Stimulated activated CD8-positive, alpha-beta memory T cell treated with anti-CD3 and anti-CD28 coated beads, Interleukin-4, amount 100 ng/mL, for 1 hour (primary cell): ENCODE measurements at places on chromosomes 6 and 20.

GRCh38 chr6:168638468-168639271 is 197.7 kb downstream of the SMOC2 start:
- no peak for DNase-seq

DNA sequence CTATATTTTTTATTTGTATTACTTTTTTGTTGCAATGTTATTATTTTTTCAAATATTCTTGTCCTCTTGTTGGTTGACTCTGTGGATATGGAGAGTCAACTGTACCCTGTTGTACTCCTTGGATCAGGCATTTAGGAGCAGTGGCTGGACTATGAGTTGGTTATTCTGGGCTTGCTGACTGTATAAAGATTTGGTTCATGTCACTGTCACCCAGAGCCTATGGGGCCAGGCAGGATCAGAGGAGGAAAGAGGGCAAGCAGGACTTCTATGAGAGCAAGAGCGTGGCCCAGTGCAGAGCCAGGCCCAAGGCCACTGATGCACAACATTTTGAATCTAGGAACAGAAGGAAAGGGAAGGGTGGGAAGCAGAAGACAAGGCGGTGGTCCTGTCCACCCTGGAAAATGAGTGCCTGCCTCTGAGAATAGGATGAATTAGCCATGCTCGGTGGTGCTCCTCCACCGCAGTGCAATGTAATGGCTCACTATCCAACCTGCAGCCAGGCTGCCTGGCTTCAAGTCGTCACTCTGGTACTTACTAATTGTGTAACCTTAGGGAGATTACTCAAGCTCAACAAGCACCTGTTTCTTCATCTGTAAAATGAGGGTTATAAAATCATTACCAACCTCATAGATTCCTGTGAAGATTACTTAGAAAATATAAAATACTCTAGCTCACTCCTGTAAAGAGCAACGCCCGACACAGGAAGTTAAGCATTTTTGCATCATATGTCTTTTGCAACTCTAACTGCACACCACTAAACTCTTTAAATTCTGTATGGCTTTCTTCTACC is 192.1 kb downstream of the KCNQ5 start:
- DNase-seq = no peak

- DNase-seq = no peak
Observed at GRCh38 chr6:109039795-109040194, 54.9 kb downstream of the SESN1 start.

GRCh38 chr20:25057234-25058050 is 497 bp downstream of the ACSS1 start:
- DNase-seq = no peak

GRCh38 chr6:16922282-16922681 is 161.0 kb upstream of the ATXN1 start:
- DNase-seq = no peak

DNA sequence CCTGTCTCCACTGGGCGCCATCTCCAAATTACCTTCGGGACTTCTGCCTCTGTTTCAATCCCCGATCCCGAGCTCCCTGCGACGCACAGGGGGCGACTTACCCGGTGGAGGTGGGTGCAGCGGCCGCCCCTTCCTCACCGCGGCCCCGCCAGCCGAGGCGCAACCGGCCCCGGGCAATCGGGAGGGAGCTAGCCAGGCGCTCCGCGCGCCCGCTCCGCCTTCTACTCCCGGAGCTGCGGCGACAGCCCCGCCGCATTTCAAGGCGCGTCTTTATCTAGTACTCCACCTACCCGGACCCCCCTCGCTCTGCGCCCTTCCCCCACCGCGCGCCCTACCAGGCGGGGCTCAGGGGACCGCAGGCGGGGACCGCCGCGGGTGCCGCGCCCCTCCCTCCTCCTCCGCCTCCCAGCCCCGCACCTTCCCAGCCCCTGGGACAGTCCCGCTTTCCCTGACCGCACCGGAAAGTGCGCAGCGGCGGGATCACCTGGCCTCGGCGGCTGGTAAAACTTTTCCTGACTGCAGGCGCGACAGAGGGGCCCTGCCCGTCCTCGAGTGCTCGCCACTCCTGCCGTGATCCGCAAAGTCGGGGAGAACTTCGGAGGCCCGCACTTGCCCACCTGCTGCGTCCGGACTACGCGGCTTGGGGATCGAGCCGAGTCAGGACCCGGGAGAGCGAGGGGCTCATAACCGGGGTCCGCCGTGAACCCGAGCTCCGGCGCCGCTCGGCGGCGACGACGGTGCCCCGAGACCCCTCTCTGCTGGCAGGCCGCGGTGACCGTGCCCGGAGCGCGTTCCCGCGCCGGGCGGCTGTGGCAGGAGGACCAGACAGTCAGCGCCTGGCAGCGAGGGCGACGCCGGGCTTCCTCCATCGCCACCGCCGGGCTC is 8.0 kb upstream of the NKX2-2 start:
- DNase-seq = no peak

DNA sequence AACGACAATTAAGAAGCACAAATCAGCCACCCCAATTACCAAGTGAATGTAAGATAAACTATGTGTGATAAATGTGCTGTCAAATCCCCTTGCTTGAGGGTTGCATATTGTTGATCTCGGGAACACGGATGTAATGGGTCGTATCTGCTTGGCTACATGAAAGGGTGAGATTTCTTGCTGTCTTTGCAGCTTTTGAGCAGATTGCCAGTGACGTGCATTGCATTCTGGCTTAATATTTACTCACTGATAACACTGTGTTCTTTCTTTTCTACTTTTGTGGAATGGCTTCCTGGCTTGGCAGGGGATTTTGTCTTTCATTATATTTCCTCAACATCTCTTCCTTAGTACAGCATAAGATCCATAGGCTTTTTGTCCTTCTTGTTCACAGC is 10.5 kb upstream of the FAM210B start:
- no peak for DNase-seq

DNA sequence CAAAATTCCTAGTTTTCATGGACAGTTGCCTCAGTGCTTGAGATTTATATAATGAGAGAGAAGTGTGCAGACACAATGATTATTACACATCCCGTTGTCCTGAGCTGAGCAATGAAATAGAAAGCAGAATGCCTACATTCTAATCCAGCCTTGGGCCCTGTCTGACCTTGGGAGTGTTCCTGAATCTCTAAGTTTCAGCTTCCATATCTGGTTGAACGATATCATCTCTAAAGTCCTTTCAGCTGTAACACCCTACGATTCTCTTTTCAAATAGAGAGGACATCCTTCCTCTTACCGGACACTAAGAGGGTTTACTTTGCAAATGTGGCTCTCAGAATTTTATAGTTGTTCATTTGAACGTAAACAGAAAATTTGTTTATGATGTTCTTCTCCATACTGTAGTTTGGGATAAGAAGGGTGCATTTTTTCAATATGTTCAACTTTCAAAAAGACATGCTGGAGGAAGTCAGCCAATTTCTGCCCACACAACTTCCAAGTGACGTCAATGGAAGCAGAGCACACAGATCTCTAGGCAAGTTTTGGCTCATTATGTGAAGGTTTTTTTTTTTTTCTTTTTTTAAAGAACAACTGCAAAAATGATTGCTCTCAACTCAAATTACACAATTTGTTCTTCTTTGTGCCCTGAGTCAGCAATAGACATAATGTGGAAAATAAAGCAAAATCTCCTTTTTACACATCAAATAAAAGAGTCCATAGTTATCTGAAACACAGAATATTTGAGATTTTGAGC is 50.4 kb downstream of the PDE7B start:
- no peak for DNase-seq

GRCh38 chr20:53202777-53203176 is 230.6 kb downstream of the TSHZ2 start:
- DNase-seq = no peak

DNA sequence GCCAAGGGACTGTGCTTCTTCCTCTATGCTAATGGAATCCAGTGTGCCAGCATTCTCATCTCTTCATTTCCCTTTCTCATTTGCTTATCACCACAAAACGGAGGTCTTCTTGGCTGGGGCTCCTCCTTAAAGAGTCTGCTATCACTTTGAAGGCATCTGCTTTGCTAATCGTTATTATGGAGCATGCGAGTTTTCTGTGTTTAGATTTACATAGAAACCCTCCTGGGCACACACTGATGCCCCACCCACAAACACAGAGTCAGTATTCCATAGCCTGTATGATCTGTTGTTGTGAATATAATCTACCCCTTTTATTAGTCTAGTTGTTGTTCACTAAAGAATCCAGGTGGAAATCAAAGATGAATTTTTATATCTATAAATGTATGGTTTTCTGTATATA is 83.4 kb upstream of the XRN2 start:
- DNase-seq = no peak

- DNase-seq = no peak
Observed at GRCh38 chr6:35833536-35833935, 28.4 kb downstream of the LHFPL5 start.

GRCh38 chr6:156687789-156688619 is 89.2 kb upstream of the ARID1B start:
- DNase-seq = no peak

DNA sequence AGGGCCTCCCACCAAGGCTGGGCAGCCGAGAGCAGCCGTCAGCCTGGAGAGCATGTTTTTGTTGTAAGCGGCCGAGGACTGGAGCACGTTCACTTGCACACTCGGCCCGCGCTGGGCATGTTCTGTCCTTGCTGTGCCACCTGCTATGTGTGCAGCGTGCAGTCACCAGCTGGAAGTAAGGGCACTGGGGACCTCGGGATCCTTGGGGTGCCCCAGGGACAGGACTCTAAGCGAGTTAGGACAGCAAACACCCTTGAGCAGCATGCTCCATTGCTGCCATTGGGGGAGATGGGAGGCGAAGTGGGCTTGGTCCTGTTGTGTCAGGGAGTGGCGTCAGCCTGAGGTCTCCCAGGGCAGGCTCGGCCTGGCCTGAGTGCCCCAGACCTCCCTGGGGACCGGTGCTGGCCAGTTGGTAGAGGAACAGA is 18.6 kb downstream of the DYNLT1 start:
- DNase-seq = no peak

GRCh38 chr20:34042262-34042661 is 48.6 kb downstream of the RALY start:
- no peak for DNase-seq

- no peak for DNase-seq
Observed at GRCh38 chr6:5726976-5727718, 279.6 kb downstream of the NRN1 start.

GRCh38 chr6:118220429-118221128 is 313.5 kb downstream of the SLC35F1 start:
- no peak for DNase-seq

DNA sequence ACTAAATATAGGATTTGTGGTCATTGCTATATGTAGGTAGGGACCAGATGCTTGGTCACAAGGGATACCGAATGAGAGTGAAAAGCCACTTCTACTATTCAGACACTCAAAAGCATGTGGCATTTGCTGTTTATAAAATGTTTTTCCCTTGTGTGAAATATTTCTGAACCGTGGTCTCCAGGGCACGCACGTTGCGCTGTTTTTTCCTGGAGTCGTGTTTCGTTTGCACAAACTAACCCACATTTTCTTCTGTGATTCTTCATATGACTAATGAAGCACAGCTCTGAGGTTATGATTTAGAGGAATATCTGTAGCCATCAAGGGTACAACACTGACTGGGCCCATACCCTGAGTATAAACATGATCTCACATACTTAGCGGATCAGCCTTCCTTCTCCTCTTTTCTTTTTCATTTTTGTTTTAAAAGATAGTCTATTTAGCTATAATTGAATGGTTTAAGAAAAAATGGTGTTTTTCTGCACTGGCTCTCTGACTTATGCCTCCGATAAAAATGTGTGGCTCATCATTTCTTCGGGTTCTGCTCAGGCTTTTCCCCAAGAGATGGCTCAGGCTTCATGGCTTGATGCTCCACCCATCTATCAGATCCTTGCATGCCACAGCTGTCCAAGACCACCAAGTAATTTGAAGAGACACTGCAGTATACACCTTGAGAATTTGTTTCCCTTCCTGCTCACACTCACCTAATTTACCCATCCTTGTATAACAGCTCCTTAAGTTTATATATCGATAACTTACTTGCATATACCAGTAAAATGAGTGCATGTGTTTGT is 59.9 kb upstream of the HBS1L start:
- DNase-seq = no peak

GRCh38 chr6:84078335-84078734 is 44.8 kb downstream of the MRAP2 start:
- DNase-seq = no peak

GRCh38 chr20:1305712-1306111 is 23.2 kb downstream of the SDCBP2 start:
- DNase-seq = no peak

DNA sequence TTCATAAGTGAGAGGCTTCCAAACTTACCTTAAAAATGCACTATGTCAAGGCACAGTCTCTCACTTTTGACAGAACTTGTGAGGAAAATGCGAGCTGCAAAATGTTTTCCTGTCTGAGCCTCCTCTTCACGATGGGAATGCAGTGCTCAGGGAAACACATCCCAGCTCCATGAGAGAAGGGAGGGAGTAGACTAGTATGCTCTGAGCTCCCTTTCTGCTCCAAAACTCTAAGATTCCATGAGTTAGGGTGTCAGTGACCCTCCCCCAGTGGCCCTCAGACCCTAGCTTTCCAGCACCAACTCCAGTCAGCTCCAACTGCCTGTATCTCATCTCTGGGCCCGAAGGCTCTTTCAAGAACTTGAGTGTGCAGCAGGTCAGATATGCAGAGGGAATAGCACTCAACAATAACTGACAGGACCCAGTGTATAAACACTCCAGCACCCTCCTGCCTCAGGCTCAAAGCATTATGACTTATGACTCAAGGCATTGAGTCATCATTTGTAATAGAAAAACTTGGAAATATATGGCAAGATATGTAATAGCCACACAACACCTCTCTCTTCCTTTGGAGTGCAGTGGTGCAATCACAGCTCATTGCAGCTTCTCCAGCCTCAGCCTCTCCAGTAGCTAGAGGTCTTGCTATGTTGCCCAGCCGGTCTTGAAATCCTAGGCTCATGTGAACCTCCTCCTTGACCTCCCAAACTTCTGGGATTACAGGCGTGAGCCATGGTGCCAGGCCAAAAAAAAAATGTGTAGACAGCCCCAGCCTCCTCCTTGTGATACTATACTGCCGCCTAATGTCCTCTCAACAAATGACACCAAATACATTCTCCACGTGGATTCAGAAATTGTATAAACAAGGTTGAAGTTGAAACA is 16.7 kb upstream of the ENTPD6 start:
- no peak for DNase-seq

DNA sequence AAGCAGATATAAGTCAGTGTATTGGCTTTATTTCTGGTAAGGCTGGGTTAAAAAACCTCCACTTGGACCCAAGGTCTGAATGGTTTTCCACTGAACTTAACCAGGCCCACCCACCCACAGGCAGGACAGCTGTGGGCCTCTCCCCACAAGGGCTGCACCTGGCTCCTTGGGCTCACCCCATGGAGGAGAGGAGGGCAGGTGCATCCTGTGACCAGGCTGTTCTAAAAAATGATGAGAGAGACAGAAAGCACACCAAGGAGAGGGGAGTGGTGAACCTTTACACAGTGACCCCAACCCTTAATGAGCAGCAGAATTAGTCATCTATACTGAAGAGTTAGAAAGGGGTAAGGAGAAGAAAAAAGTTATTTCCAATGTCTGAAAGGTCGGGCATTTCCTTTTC is 34.5 kb upstream of the DUSP22 start:
- no peak for DNase-seq
